ENCODE measurements at places on chromosomes 4 and X.

DNA sequence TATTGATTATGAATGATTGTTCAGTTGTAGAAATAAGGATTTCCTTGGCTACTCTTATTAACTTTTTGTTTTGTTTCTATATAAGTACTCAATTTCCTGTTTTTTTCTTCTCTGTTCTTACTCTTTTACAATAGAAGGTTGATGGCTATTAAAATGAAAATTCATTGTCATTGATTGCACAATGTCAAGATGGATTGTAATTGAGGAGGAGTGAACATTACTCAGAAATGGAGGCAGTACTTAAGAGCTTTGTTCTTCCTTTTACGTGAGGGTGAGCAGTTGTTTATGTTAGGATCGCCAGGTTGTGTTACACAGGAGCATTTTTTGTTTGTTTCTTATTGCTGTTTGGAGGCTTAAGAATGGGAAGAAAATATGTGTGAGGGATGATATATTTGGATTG lies 2062.4 kb downstream of the ARAP2 start:
- DNase-seq = no peak

GRCh38 chr4:47203593-47203992 lies 172.2 kb downstream of the GABRB1 start:
- no peak for DNase-seq

GRCh38 chr4:183244506-183244905 lies 75.6 kb downstream of the CLDN22 start:
- no peak for DNase-seq

- DNase-seq = no peak
These were observed 756.7 kb downstream of the PCDH19 start for GRCh38 chrX:99653352-99653751.

GRCh38 chr4:6714954-6715353 lies 1.0 kb upstream of the BLOC1S4 start:
- no peak for DNase-seq

DNA sequence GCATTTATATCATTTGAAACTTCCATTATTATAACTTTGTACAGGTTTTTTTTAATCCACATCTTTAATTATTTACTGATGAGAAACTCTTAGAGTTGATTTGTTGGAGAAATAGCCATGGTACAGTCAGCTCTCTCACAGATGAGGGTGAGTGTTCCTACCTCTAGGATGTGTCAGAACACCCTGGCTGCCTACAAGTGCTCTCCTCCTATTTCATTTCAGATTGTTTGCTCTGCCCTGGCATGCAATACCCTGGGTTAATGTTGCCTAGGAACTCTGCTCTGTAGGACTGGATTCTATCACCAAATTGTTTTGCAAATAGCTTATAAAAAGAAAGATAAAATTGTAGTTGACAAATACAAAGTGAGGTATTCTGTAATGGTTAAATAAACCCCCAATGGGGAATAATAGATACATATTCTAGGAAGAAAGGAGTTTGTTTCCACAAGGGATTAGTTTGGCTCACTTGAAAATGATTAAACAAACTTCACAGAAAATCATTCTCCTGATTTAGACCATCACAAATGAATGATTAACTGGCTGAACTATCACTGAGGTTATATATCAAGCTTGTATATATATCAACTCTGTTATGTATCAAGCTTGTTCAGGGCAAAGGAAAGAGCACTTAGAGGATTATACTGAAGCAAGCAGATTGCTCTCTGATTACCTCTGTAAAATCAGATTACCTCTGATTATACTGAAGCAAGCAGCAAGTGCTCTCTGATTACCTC lies 150.0 kb downstream of the PDE5A start:
- DNase-seq = no peak

DNA sequence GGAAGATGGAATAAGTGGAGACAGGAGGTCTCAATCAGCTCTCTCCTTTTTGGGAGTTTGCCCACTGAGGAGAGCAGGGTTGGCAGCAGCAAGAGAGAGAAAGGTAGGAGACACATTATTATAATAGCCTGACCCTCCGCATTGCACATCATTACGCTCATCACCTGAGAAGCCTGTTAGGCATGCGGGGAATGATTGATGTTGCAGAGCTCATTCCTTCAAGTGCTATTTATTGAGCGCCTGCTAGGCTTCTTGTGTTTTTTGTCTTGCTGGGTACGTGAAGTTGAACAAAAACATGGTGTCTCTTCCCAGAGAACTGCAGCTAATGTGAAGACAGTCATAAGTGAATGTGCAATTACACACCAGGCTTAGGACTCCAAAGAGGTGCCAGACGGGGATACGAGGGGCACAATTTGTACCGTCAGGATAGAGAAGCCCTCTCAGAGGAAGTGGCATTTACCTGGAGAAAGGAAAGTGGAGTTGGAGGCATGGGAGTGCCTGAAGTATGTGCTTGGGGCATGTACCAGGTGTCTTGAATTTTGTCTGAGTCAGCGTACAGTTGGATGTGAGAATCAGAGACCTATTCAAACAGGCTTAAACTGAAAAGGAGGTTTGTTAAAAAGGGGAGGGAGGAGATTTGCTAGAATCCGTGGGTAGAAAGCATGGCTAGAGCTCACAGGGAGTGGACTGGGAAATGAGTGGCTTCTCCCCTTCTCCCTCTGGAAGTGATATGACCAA lies 90.2 kb upstream of the SOD3 start:
- no peak for DNase-seq

DNA sequence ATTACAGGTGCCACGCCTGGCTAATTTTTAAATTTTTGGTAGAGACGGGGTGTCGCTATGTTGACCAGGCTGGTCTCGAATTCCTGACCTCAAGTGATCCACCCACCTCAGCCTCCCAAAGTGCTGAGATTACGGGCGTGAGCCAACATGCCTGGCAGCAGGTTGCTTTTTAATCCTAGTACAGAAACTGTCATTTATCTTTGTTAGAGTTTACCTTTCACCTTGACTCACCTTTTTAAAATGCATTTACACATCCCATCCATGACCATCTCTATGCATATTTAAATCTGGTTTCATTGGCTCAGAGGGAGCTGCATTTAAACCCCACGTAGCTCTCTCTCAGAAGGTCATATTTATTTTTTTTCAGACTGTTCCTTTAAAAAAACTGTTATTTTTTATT lies 31.9 kb downstream of the SLC16A2 start:
- no peak for DNase-seq

- peak; percentile 26 for DNase-seq
These were observed 6.4 kb downstream of the MTM1 start for GRCh38 chrX:150574559-150575418.

- no peak for DNase-seq
These were observed 278.6 kb upstream of the KLF3 start for GRCh38 chr4:38385093-38386004.

DNA sequence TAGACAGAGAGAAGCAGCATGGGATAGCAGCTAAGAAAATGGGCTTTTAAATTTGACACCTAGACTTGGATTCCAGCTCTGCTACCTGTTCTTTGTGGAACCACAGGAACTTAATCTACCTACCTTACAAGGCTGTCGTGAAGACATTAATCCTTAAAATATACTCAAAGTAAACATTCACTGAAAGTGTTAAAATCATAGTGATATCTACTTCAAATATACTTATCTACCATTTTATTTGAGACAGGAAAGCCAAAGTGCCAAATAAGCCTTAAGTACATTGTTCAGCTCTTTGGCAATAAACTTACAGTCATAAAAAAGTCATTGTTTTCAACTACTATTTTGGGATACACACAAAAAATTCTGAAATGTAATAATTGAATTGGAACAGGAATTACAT lies 295.0 kb upstream of the PITX2 start:
- no peak for DNase-seq

GRCh38 chrX:136346506-136346905 lies 45.7 kb downstream of the ADGRG4 start:
- no peak for DNase-seq

DNA sequence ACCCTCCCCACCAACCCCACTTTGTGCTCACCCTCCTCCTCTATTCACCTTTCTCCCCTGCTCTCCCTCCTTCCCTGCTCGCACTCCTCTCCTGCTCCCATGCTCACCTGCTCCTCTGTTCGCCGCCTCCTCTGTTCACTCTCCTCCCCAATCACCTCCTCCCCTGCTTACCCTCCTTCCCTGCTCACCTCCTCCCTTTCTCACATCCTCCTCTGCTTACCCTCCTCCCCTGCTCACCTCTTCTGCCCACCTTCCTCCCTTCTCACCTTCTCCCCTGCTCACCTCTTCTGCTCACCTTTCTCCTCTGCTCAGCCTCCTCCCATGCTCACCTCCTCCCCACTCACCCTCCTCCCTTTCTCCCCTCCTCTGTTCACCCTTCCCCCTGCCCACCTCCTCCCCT lies 357.2 kb downstream of the UNC5C start:
- no peak for DNase-seq

- no peak for DNase-seq
These were observed 155.9 kb upstream of the WDR1 start for GRCh38 chr4:10272511-10272910.

GRCh38 chr4:86891762-86892635 lies at the start of gene C4orf36:
Gene C4orf36 (minus strand): TSS chr4:86892422. CDS start chr4:86891520, 902 bp downstream.
- peak; percentile 35 for DNase-seq

DNA sequence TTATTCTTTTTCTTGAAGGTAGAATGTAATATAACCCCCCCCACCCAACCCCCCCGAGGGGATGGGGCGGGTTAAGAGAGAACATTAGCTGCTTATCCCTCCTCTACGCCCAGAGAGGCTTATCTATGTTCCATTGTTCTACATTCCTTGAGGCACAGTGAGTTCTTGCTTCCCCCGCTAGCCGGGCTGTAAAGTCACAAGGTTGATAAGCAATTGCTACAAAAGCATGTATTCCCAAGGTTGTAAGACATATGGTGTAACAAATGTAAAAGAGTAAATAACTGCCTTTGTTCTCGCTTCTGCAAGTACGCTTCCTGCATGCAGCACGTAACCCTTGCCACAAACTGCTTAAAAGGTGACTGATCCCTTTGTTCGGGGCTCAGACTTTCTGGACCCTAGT lies 8.2 kb downstream of the DCAF8L2 start:
- no peak for DNase-seq

GRCh38 chr4:2914256-2915126 lies 48.7 kb downstream of the NOP14 start:
- DNase-seq = no peak

GRCh38 chr4:183468210-183469095 lies 24.0 kb downstream of the CDKN2AIP start:
- no peak for DNase-seq

- no peak for DNase-seq
These were observed 10.0 kb downstream of the MAB21L2 start for GRCh38 chr4:150591904-150592303.

DNA sequence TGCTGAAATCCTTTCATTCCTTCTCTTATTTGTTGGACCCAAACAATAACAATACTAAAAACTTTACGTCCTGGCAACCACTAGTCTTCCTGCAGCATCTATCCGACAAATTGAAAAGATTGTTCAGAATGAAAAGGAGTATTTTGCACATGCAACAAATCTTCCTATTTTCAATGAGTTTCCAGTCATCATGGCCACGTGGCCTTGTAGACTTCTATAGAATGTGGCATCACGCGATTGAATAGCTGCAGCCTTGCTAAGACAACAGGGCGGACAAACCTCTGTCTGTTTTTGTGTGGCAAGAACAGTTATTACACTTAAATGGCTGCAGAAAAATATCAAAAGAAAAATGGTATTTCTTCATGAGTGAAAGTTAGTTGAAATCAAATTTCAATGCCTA lies 297.9 kb upstream of the LCORL start:
- no peak for DNase-seq

DNA sequence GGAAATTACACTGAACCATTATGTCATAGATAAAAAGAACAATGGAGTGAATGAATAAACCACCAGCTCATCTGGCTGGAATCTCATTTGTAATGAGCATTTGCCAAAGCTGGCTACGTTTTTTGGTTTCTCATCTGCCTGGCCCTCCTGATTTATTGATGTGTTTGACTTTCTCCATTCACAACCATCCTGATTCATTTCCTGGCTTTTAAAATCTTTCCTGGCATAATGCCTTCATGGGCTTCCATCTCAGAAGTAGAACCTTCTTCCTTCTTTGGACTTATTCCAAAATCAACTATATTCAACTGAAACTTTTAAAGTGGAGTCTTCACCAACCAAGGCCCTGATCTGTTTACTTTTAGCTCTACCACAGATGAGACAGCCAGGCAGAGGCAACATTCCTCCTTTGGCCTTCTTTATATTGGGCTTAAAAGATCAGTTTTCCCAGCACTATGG lies 36.0 kb upstream of the ARSJ start:
- DNase-seq = no peak

GRCh38 chr4:114077610-114078009 lies 98.2 kb upstream of the ARSJ start:
- DNase-seq = no peak

- no peak for DNase-seq
These were observed 225.2 kb upstream of the PGRMC2 start for GRCh38 chr4:128512767-128513322.

DNA sequence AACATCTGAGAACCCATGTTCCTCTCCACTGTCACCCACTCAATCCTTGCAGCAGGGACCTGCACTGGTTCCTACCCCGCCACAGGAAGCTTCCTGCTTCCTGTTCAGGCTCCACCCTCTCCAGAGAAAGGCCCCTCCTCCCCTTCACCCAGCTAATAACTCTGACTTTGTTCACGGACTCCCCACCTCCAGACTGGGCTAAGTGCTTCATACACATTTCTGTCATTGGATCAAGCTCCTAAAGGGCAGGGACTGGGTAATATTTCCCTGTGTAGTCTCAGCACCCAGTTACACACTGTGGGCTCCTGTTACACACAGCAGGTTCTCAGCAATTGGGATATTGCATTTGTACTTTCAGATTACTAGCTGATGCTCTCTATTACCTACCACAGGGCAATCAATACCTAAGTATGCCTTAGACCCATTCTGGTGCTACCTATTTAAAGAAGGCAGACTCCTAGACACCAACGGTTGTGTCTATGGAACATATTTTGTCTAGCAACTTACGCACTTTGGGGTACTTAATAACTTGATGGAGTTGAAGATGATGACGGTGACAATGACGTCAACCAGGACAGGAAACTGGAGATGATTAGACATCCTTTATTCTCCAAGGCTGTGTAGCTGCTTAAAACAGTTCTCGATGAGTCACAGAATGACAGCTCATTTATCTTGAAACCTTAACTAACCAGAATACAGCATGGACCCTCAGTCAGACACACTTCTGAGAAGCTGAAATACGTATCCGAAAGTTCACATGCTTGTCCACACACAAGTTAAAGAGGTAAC lies 58.1 kb downstream of the MAML3 start:
- DNase-seq = peak; percentile 59

- DNase-seq = no peak
These were observed 32.9 kb downstream of the PPP2R3B start for GRCh38 chrX:353566-354535.
